ENCODE measurements at places on chromosomes 11 and 22.

GRCh38 chr11:87423161-87423560 is 385.4 kb downstream of the TMEM135 start:
- DNase-seq, result no peak

GRCh38 chr11:73156114-73156513 is 14.0 kb upstream of the FCHSD2 start:
- no peak for DNase-seq

- DNase-seq, result no peak
Observed at GRCh38 chr11:11555208-11555607, 66.6 kb downstream of the GALNT18 start.

GRCh38 chr11:60836866-60837515 is 4.9 kb upstream of the CCDC86 start:
- no peak for DNase-seq

DNA sequence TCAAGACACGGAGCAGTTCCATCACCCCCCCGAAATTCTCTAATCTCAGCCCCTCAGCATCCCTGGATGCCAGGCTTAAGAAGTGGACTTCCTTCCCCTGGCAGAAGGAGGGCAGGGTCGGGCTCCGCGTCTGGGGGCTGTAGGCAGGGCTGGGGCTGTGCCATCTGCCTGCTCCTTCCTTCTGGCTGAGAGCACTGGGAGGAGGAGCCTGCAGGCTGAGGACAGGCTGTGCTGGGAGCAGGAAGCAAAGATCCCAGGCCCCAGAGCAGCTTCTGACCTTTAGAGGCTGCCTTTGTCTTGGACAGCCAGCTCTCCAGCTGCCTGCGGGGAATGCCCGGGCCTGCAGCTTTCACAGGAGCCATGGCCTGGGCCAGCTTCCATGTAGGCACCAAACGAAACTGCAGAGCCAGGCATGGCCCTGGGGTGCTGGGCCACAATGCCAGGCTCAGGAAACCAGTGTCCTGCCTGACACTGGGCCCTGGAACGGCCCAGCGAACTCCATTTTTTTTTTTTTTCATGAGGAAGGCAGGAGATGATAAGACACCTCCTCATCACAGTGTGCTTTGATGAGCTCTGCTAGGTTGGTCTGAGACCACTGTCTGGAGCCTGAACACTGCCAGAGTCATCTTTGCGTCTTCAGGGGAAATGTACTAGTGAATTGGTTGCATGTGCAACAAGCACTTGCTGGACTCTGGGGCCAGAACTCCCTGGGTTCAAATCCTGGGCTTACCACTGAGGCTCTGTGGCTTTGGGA is 67.9 kb downstream of the MCM5 start:
- no peak for DNase-seq

DNA sequence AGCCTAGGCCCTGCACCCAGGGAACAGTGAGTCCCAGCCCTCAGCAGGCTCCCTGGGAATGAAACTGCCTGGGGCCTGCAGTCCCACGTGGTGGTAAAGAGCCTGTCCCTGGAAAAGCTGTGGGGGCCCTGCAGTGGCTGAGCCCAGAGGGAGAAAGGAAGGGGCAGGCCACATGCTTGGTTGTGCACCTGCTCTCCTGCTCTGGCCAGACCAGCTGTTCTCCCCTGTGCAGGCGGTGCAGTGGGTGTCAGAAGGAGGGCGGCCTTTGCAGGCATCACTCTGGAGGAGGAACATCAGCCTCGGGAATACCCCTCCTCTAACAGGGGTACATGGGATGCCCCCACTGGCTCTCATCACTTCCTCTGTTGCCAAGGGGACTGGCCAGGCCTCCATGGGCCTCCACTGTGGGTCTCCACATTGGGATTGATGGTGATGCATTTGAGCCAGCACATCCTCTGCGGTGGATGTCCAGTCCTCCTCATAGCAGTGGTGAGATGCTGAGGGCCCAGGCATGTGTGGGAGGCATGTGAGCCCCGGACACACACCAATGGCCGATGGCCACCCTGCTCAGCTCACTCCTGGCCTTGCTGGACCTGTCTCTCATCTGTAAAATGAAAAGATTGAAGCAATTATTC is 690.4 kb downstream of the BRD1 start:
- DNase-seq, result no peak

- DNase-seq, result no peak
Observed at GRCh38 chr11:57874981-57875380, 113.4 kb downstream of the CTNND1 start.
